Stimulated activated CD8-positive, alpha-beta memory T cell treated with anti-CD3 and anti-CD28 coated beads, Interleukin-12 subunit alpha, Interleukin-12 subunit beta, amount 100 ng/mL, for 1 hour (primary cell): ENCODE measurements at places on chromosomes 2 and 18.

DNA sequence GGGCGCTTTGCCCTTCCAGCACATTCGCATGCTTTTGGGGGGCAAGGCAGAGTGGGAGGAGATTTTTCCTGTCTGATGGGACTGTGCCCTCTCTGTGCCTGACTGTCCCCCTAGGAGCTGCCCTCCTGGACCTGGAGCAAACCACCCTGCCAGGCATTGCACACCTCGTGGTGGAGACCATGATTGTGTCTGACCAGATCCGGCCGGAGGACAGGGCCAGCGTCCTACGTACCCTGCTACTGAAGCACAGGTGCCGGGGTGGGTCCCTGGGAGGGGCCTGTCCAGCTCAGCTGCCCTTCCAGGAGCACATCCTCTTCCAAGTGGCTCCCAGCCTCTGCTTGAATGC, 5.3 kb downstream of the SLC4A3 start:
- DNase-seq, result no peak

- no peak for DNase-seq
Measured at GRCh38 chr18:55658598-55658997, 70.6 kb upstream of the TCF4 start.

DNA sequence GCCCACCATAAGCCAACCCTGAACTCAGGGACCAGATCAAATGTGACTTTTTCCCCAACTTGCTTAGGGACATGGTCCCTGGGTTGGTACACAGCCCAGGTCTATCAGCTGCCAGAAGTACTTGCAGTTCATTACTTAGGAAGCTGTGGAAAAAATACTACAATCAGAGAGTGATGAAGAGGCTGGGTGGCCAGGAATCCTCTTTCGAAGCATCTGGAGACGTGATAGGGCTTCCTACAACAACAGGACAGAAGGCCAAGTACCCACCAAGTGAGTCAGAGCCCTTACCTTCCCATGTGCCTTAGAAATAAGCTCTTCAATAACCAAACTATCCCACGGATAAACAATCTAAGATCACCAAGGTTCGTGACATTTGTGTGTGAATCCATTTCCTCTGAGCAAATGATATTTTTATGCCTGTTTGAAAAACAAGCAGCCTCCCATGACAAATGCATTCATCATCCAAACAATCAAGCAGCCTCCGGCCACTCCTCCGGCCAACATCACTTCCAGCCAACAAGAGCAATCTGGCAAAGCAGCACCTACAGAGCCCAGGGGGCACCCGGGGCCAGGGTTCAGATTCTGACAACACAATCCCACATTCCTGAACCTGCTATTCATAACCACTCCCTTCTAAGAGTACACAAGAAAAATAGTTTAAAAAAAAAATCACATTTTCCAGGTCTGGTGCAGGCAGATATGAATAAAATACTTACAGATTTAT, 26.4 kb downstream of the TBC1D8 start:
- DNase-seq, result no peak

DNA sequence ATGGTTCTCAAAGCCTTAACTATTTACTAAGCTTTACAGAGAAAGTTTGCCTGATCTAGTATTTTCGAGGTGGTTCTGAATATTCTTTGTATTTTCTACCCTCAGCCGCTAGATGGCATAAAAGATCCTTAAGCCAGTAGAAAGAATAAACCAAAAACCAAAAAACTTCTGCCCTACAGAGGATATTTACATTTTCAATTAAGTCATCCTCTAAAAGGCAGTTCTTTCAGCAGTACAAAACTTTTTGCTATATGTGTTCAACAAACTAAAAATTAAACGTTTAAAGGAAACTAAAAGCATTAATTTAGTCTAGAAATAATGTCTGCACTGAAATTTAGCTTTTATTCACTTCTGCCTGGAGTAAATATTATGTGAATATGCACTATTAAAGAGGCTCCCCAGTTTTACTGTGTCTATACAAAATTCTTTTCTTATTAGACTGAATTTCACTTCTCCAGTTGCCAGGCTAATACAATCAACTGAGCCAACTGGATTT, 297.5 kb downstream of the PIEZO2 start:
- no peak for DNase-seq

DNA sequence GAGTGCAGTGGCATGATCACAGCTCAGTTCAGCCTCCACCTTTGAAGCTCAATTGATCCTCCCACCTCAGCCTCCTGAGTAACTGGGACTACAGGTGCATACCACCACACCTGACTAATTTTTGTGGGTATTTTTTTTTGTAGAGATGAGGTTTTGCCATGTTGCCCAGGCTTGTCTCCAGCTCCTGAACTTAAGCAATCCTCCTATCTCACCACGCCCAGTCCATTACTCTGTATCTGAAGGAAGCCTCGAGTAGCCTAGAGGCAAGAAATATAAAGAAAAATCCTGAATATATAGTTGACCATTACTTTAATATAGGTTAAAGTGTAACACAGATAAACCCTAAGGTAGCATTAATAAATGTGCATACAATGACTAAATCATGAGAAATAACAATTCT, 686.8 kb upstream of the PIK3C3 start:
- no peak for DNase-seq
